DMS153 (cell line): ENCODE measurements at places on chromosomes 1 and 21.

DNA sequence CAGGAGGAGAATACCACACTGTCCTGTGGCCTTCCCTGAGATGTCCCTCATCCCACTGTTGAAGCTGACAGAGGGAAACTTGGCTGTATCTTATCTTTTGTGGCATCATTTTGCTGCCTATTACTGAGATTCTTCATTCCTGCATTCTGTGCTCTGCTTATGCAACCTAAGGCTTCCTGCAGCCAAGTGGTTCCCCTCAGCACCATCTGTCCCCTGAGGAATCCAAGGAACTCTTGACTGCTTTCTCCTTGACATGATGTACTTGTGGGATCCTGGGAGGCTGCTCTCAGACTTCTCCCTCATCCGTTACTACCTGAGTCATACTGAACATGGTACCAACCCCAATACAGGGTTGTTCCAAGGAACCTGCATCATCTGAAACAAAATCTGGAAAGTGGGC lies 21.1 kb upstream of the RIMKLA start:
- no peak for DNase-seq

DNA sequence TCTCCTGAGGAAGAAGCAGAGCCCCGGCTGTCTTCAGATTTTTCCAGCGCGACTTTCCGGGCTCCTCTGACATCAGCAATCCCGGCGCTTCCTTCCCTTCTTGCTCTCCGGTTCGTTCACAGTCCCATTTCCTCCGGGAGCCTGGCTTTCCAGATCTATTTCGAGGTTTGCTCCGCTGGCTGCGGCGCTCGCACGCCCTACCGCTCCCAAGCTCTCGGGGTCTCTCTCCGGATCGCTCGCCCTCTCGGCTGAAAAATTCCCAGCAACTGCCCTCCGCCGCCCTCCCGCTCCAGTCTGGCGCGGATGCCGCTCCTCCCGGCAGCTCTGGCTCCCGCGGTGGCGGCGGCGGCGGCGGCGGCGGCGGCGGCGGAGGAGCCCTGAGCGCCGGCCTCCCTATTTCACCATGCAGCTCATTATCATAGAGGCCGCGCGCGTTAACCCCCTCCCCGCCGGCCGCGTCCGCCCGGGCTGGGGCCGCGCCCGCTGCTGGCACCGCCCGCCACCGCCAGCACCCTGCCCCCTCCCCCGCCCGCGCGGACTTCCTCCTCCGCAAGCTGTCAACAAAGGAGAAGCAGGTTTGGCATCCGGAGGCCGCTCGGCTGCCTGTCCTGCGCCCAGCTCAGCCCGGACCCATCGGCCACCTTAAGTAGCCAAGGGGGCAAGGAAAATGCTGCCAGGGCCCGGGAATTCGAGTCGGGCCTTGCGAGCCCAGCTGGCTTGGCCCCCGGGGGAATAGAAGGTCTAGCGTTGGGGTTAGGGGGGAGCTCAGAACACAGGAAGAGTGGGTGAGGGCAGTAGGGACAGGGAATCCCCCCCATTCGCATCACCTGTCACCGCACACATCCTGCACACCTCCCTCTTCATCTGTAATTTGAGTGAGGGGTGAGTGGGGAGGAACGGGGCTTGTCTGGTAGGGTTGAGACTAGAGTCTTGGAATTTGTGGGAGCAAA lies at the start of gene PLXNA2:
Gene PLXNA2 (minus strand): TSS at position 418 of the 950 bp plus-strand sequence. CDS start 26,462 bp downstream, outside the sequence.
- peak; percentile 90 for DNase-seq

- no peak for DNase-seq
These were observed 131.4 kb upstream of the COL6A1 start for GRCh38 chr21:45850181-45850580.

- no peak for DNase-seq
These were observed 39.8 kb upstream of the WNT4 start for GRCh38 chr1:22182715-22183114.

DNA sequence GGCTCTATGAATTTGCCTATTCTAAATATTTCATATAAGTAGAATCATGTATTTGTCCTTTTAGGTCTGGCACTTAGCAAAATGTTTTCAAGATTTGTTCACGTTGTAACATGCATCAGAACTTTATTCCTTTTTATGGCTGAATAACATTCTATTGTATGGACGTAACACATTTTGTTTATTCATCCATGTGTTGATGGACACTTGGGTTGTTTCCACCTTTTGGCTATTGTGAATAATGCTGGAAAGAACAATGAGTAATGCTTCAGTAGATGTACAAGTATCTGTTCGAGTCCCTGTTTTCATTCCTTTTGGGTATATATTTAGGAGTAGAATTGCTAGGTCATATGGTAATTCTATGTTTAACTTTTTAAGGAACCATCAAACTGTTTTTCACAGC lies 24.7 kb downstream of the SLC35A3 start:
- no peak for DNase-seq

DNA sequence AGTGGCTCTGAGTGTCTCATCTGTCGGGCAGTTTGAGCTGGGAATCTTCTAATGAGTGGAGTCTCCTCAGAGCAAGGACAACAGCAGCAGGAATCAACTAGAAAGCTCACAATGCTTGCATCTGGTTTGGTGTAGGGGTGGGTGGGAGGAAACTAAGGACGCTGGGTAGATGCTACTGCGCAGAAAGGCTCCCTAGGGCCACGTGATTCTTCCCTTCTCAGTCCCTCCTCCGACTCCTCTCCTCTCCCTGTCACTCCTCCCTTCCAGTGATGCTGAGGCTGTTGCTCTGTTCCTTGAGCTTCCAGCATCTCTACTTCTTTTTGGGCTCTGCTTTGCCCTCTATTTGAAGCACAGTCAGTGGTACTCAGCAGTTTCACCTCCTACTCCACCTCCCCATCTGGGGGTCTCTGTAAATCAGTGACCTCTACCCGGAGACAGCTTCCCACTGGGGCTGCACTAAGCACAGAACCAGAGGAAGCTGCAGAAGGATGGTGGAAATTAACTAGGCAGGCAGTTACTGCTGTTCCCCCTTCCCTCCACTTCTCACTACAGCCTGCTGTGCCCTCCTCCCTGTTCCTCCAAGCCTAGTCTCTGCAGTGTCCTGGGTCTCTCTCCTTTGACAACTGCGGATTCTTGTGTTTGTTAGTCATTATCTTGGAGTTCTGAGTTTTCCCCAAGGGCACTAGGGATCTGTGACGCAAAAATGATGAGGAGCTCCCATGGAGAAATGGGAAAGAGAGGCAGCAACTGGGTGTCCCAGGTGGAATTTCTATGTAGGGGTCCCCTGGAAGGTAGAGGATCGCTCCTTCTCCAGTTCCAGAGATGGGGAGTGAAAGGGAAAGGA lies 5.8 kb downstream of the LINGO4 start:
- no peak for DNase-seq

GRCh38 chr1:145786271-145786670 lies 37.6 kb downstream of the RNF115 start:
- no peak for DNase-seq

GRCh38 chr1:223716302-223716862 lies 4.0 kb downstream of the CAPN2 start:
- DNase-seq: no peak

GRCh38 chr1:58584082-58584895 lies 7.2 kb upstream of the TACSTD2 start:
- no peak for DNase-seq

GRCh38 chr1:119631086-119631432 lies 17.0 kb downstream of the ZNF697 start:
- no peak for DNase-seq

GRCh38 chr1:102896771-102897170 lies 211.6 kb downstream of the COL11A1 start:
- no peak for DNase-seq

GRCh38 chr1:177010211-177010825 lies 154.2 kb downstream of the ASTN1 start:
- DNase-seq: no peak

DNA sequence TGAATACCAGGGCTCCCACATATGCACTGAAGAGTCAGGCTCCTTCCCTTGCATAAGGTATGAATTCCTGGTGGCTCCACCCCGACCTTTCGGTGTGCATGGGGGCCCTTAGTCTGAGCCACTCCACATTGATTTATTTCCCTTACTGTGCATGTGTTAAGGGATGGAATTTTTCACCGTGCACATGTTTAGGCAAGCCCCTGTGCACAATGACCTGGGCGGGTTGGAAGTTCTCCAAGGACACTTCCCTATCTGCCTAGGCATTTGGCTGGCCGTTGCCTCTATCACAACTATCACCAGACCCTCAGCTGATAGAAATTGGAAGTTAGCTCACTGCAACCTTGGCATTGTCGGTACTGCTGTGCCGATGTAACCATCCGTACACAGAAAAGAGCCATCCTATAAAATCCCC lies 9.7 kb downstream of the S100A6 start:
- DNase-seq: peak; percentile 93

GRCh38 chr1:224182057-224182865 lies 779 bp upstream of the DEGS1 start:
- DNase-seq: peak; percentile 40

DNA sequence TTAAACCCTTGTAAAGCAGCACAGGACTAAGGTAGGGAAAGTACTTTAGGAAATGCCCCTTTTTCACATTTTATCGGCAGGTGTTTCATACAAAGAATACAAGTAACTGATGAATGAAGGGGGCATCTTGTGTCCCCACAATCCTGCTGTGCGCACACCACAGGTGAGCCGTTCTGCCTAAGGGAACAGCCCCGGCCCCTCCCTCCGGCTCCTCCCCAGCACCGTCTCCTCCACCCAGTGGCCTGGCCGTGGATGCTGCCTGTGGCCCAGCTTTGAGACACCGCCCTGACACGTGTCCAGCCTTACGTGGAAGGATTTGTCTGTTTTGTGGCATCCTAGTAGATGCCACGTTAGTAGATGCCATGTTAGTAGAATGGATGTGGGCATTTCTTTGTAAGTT lies 12.8 kb downstream of the FAAP20 start:
- no peak for DNase-seq

GRCh38 chr1:101044259-101044658 lies 18.7 kb upstream of the DPH5 start:
- no peak for DNase-seq
